ENCODE measurements at places on chromosomes 1 and 21.

DNA sequence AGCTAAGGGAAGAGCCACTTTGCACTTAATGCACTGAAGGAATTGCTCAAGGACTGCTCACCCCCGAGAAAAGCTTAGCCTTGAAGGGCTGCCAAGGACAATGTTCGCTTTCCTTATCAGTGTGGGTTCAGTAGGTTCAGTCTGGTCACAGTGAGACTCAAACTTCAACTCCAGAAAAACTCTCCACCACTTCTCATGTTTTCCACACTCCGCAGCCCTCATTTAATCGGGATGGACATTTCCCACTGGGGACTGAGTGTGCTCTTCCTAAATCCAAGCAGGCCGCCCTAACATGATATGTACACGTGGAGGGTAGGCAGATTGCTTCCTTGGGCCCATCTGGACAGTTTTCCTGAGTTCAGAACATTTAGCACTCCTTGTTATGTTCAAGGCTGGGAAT lies 19.5 kb downstream of the SUSD4 start:
- DNase-seq: no peak

- no peak for DNase-seq
Measured at GRCh38 chr1:204285436-204286305, 71.9 kb upstream of the GOLT1A start.

DNA sequence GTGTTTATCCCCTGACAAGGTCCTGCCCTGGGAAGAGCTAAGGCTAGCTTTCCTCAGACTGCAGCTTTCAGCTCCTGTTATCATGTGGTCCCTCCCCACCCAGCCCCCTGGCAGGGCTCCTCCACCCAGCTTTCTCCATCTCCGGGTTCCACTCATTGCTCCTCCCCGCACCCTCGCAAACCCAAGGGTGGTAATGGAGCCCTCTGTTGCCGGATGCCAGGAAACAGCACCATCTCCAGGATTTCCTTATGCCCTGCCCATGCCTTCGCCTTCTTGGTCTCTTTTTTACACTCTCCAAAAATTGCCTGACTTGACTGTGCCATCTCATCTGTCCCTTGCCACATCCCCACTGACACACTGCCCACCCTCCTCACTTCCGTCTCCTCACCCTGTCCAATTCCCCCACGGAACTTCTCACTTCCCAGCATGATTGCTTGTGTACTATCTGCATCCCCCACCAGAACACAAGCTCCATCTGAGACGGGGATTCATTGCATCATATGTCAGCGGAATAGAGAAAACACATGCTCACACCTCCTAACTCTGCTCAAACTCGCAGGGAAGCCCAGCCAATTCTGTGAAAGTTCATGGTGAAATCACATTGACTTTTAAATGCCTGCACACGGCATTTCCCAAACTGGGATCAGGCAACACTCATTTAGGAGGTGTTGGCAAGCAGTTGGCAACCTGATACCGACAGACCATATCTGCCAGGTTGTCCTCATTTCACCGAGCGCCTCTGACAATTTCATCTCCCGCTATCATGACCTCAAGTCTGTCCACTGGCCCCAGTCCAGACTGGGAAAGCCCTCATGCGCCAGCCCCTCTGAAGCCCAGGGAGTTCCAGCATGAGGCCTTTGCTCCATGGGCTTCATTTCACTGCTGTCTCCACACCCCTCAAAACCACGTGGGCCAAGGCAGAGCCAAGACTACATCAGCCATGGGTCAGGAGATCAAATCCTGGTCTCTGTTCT lies 201.1 kb downstream of the MATN1 start:
- no peak for DNase-seq

GRCh38 chr1:227543283-227544066 lies 19.9 kb upstream of the ZNF678 start:
- DNase-seq: no peak

- DNase-seq: no peak
Measured at GRCh38 chr1:84912726-84913554, 19.9 kb upstream of the LPAR3 start.

- no peak for DNase-seq
Measured at GRCh38 chr21:26020510-26020909, 150.1 kb downstream of the APP start.

- no peak for DNase-seq
Measured at GRCh38 chr1:186420311-186420710, 40.6 kb downstream of the PDC start.

DNA sequence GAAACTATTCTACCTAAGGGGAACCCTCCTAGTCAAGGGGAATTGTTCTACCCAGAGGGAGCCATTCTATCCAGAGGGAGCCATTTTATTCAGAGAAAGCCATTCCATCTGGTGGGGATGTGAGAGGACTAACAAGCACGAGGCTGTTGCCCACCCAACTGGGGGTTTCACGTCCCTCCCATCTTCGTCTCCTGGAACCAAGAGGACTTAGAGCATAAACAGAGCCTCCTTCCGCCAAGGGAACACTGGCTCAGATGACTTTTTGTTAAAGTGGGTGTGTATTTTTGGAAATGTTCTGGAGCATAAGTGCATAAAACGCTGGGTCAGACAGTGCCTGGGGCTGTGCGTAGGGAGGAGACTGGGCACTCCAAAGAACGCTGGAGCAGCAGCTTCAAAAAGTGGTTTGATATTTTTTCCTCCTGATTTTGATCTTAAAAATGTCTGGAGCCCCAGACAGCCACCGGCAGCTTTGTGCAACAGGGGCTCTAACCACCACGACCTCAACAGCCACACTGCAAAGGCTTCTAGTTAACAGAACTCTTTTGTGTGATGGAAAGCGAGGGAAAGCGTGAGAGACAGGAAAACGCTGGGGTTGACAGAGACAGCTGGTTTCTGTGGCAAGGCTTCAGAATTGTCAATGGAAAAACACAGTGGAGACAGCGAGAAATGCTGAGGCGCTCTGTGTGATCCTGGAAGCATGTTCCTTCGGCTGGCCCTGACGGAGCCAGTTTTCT lies 363.6 kb upstream of the CAMK1G start:
- no peak for DNase-seq

DNA sequence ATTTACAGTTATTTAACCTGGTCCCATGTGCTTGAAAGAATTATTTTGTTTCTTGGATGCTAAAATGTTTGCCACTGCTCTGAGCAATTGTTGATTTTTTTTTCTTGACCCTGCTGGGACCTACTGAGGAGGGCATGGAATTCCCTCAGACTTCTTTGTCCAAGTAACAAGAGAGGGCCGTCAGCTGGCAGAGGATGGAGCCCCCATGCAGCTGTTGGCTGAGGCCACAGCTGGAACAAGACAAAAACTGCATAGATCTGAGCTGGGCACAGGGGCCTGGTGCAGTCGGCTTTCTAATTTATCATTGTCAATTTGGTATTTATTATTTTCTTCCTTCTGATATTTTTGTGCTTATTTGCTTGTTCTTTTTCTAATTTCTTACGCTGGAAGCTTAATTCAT lies 39.6 kb upstream of the ABCG1 start:
- no peak for DNase-seq

GRCh38 chr1:111988743-111989453 lies 570 bp downstream of the KCND3 start:
- no peak for DNase-seq

DNA sequence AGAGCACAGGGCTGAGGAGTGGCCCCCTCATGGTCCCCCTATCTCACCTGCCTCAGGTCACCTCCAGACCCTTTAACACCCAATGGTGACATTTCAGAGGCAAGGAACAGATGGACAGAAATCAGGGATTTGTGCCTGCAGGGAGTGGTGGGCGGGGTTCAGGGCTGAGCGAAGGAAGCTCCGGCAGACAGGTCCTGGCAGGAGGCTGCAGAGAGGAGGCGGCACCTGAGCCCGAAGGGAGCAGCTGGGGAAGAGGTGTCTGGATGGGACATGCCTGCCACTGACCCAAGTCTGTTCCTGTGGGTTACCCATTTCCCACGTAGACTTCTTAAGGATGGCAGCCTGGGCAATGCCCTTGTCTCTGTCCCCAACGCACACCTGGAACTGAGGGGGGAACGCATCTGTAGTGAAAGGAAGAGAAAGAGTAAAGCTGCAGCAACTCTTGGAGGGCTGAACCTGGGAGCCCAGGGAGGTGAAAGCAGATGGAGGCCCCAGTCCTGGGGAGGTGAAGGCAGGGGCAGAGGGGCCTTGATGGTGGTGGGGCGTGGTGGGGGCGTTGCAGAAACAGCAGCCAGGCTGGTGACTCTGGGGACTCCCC lies 61.6 kb upstream of the ADARB1 start:
- peak; percentile 3 for DNase-seq

DNA sequence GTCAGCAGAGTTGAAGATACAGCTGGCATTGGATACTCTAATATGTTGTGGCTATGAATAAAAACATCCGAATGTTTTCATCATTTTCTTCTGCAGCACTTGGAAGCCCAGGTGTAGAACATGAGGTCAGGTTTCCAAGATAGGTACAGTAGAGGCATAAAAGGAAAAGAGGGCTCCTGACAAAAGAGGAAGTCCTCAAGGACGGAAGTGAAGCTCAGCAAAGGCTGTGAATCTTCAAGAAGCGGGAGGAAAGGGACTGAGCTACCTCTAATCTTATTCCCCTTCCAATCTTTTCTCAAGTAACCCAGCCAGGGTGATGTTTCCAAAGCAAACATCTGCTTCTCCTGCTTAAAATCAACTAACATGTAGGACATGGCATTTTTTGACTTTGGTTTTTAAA lies 4.4 kb upstream of the PIK3C2B start:
- DNase-seq: no peak

DNA sequence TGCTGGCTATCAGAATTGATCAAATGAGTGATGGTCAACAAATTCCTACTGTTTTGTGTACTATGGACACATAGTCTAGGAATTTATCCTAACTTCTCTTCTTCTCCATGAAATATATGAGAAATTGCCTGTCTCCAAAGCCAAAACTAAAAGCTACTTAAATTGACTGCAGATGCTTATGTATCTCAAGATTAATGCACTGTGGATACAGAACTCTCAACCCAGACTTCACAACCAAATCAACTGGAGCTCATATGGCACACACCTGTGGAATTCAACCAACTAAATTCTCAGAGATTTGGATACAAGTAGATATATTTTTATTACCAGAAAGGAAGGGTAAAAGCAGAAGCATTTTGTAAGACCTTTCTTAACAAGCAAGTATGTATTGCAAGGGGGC lies 566.1 kb downstream of the LTN1 start:
- DNase-seq: no peak

- DNase-seq: no peak
Measured at GRCh38 chr21:29316029-29316742, 17.5 kb downstream of the BACH1 start.

GRCh38 chr21:45270306-45270821 lies 17.3 kb downstream of the POFUT2 start:
- DNase-seq: no peak

DNA sequence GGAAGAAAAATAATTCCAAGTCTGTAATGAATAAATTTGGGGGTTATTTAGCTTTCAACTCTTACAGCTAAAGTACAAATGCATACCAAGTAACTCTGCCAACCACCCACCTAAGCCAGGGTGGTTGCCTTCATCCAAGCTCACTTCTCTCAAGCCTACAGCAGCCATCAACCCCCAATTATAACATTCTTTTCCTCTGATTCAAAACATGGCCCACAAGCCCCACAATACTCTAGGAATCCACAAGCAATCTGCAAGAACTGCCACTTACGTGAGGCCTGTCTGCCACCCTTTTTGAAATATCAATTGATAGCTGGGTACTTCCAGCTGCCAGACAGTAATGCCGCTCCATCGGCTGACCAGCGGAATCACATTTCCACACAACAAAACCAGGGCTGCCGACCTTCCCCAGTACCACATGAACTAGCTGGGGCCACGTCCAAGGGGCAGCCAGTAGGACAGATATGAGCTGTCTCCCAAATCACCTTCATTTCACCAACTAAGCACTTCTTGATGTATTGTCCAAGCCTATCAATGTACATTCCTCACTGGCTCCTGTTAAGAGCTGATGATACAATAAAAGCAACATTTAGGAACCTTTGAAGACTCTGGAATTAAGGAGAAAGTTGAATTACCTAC lies 3.2 kb downstream of the LBR start:
- DNase-seq: no peak

GRCh38 chr1:45375104-45376090 lies 35.2 kb upstream of the MUTYH start:
- no peak for DNase-seq

GRCh38 chr21:15289896-15290841 lies 225.4 kb upstream of the NRIP1 start:
- no peak for DNase-seq

- no peak for DNase-seq
Measured at GRCh38 chr1:184241446-184241845, 145.4 kb upstream of the C1orf21 start.

- no peak for DNase-seq
Measured at GRCh38 chr1:205581321-205581980, 50.4 kb downstream of the ELK4 start.

- peak; percentile 13 for DNase-seq
Measured at GRCh38 chr1:230109895-230110667, 43.0 kb downstream of the GALNT2 start.

DNA sequence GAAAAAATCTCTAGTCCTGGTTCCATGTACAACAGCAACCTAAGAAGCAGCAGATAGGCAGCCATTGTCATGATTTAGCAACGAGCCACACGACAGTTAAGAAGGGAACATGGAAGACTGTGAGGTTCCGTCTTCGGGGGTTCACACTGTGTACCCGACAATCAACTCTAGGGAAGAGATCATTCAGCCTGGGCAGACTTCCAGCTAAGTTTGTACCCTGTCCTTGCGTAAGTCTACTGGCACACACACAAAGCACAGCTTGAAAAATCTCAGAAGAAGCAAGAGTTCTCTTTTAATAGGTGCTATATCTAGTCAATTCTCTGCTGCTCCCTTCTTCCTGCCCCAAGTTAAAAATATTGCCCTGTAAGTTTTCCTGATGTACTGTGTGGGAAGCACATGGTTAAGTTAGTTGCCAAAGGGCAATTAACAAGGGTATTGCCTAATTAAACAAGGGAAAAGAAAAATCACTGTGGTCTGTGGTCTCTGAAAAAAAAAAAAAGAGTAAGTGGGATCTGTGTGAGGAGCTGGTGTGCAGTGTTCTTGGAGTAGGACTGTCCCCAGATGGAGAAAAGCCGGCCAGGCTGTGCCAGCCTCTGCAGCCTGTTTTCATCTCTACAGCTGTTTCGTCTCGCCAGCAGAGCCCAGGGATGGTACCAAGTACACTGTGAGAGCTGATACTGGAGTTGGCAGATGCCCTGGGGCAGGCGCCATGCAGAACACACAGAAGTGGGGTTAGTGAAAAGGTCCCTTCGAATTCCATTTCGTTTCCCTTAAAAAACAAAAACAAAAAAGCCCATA lies 6.4 kb upstream of the MYBPHL start:
- no peak for DNase-seq

GRCh38 chr1:15660151-15660550 lies 24.0 kb upstream of the PLEKHM2 start:
- DNase-seq: no peak

GRCh38 chr1:119883826-119884225 lies 12.5 kb downstream of the ADAM30 start:
- no peak for DNase-seq

DNA sequence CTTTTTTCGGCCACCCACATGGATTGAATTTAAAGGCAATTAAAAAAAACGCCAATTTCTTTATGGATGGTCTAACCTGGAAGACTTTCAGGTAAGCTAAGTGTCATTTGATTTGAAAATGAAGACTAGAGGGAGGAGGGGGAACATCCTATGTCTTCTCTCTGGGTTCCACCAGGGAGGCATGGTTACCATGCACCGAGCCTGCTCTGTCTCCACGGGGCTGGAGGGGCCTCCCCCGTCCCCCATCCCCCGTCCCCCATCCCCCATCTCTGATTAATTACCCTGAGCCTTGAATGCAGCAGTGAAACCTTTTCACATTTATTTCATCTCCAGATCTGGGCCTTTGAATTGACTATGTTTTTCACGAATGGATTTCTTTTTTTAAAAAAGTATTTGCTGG lies 135.1 kb downstream of the TLR5 start:
- DNase-seq: no peak
